Activated T-cell treated with anti-CD3 and anti-CD28 coated beads, Interleukin-2, amount 50 U/mL, for 48 hours (primary cell): ENCODE measurements at places on chromosomes 2 and 18.

DNA sequence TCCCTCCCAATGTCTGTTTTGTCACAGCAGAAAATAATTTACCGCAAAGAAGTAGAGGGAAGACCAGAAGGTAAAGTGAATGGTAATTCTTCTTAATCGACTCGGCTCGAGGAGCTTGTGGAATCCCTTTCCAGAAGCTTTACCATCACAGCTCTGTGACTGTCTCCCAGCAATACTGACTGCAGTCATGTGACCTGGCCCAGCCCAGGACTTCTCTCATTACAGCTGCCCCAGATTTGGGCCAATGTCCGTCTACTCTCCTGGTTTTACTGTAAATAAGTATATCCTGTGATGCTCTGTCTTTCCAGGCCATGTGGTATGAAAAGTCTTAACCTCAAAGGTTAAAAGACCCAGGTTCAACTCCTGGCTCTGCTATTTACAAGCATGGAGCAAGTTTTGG, 18.9 kb upstream of the ELOA2 start:
- no peak for DNase-seq

DNA sequence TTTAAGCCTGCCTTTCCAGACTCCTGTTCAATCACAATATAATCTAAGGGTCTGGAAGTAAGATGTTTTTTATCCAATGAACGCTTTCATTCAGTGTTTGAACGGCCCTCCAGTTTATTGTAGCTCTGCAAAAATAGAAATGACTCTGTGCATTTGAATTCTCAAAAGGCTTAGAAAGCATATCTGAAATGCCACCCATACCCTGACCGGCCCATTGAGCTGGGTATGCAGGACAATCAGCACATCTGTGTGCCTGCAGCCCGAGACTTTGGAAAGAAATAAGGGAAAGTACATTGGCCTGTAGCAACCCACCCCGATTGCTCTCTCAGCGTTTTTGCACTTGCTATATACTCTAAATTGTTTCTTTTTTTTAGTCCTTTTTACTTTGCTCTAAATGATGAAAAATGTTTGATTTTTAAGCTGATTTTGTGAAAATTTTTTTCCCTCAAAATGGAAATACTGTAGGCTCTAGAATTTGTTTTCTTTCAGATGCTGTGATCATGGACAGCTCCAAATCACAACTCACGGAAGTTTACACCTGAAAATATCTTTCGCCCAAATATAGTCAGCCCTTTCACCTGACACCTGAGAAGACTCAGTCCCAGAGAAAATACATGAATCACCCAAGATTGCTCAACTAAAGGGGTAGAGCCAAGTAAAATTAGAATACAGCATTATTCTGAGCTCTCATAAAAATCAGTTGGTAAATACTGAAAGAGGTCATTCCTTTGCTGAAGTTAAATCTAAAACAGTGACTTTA, 194.5 kb upstream of the SIX3 start:
- no peak for DNase-seq

DNA sequence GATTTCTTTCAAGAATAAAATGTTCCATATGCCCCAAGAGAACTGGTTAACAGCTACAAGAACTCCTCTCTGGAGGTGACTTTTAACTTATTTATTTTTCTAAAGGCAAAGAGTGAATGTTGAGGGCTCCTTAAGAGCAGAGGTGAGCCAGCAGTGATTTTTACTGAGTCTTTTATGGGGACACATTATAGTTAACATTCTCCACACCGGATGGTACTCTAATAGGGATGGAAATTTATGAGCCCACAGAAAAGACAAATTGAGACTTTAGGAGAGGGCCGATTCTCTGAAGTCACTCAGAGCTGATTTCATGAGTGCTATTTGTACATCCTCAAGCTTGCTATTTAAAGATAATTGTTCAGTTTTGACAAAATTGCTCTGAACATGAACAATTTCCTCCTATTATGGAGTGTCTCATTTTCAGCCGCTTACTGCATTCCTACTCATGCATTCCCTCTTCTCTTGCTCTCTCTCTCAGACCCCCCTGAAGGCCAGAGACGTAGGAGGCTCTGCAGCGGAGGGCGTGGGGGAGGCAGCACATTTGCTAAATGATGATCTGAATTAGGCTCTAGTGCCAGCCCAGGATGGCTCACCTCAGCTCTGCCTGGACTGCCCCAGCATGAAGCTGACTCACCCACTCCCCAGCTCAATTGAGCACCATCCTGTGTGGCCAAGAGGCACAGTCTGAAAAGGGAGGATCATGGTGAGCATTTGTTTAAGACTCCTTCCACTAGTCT, 5.9 kb upstream of the RPL37A start:
- DNase-seq: no peak

DNA sequence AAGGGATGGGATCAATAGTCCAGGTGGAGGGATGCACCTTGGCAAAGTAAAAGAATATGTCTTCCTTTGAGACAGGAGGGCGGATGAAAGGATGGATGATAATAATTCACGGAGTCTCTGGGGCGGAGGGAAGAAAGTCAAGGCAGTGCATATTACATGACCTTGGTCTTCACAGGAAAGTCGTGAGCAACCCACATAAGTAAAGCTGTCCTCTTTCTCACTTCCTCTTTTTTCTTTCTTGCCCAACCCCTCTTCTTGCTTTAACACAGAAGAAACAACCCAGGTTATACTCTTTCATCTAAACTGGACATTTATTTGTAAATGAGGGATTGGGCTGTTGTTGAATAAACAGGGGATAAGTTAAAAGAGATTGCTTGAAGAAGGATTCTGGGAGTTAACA, 168.7 kb upstream of the SKOR2 start:
- DNase-seq: no peak

DNA sequence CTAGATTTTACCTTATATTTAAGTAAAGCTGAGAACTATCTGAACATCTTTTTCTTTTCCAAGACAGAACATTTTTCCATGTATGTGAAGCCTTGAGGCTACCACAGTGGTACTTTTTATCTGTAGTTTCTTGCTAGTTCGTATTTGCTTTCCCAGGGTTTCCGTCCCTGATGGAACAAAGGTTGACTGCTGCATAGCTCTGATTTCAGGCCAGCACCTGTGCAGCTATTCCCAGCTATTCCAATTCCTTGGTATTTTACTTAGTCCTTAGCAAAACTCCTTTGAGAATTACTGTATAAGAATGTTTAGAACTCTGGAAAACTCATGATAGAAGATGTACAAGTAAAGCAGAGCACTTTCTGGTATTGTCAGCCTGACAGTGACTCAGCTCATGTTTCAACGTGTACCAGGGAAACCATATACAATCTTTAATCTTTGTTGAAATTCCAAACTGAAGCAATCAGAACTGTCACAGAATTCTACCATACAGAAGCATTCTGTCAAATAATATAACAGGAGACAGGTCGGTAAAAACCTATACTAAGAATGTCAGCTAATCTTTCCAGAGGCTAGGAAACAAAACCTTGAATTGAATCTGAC, 162.2 kb downstream of the PKP4 start:
- DNase-seq: no peak

DNA sequence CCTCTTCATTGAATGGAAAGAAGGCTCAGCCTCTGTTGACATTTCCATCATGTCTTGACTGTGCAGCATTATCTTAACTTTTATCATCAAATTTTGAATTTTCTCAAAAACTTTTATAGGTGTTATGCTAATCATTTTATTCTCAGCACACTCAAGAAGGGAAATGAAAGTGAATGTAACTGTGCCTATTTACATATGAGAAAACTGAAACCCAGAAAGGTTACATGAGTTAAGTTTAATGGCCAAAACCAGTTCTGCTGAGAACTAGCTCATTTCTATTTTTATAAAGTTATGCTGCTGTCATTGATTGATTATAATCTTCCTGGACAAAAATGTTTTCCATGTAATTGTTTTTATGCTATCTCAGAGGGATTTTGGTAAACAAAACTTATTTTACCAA, 618.8 kb upstream of the NRXN1 start:
- no peak for DNase-seq

DNA sequence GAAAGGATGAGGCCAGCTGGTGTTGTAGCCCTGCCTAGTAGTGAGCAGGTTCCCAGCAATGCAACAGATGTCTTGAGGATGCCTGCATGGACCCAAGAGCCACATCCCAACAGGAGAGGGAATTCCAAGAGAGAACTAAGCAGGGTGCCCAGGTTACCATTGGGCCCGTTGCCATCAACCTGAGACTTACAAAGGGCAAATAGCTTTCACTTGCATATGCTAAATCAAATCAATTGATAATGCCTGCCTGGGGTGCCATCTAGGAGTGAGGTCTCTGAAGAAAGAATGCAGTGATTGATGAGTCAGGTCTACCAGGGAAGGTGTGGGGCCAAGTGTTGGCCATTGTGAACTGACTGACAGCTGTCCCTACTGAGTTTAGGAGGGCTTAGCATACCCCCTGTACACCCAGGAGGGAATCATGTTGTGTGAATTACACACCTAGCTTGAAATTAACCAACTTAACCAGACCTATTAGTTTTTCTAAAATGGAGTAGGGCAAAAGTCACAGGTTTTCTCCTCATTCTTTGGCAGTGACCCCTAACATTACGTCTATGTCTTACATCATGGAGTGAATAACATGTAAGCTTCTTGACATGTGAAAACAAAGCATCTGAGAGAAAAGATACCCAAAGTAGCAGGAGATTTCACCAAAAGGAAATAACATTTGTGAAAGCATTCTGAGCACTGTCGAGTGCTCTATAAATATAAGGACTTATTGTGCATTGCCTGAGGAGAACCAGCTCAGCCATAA, 32.3 kb downstream of the FHOD3 start:
- DNase-seq: no peak

- DNase-seq: no peak
Observed at GRCh38 chr2:102368461-102369109, 13.0 kb downstream of the IL18R1 start.

GRCh38 chr2:19800796-19801195, 101.0 kb downstream of the TTC32 start:
- no peak for DNase-seq

- no peak for DNase-seq
Observed at GRCh38 chr2:175930504-175930903, 71.6 kb downstream of the LNPK start.

- no peak for DNase-seq
Observed at GRCh38 chr2:228268756-228269155, 87.3 kb upstream of the SPHKAP start.

GRCh38 chr2:170255971-170256370, 78.0 kb downstream of the MYO3B start:
- no peak for DNase-seq

GRCh38 chr2:83784947-83785346, 674.1 kb downstream of the SUCLG1 start:
- no peak for DNase-seq

GRCh38 chr18:44156126-44156525, 524.6 kb upstream of the SETBP1 start:
- DNase-seq: no peak

- no peak for DNase-seq
Observed at GRCh38 chr2:238369591-238370040, 49.3 kb downstream of the TRAF3IP1 start.

DNA sequence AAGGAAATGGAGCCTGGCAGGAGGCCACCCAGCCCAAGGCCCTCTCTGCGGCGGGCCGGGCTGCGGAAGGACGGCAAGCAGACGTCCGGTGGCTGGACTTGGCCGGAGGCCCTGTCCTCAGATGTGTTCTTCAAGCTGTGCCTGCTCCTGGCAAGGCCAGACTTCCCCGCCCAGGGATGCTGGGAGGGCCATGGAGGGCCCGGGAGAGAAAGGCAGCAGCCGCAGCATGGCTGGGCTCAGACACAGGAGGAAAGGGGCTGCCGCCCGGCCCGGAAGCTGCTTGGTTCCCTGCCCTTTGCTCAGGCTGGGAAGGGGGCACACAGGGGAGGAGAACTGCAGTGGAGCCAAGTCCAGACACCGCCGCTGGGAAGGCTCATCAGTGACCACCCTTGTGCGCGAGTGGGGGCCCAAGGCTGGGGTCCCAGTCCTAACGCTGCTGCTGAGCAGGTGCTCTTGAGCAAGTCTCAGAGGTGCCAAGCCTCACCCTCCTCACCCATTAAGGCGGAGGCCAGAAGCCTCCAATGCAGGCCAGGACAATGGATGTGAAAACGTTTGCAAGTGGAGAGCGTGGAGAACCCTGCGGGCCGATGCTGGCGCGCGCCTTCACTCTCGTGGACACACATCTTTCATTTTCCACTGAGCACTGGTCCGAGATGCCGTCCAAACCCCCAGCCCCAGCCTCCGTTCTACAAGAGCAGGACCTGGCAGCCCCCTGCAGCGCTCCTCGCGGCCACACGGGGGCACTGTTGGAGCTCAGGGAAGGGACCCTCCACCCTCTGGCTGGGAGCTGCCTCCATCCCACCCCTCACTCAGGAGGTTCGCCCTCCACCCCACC, 7.9 kb downstream of the CROCC2 start:
- DNase-seq: peak; percentile 83

GRCh38 chr2:211157211-211157610, 600.8 kb downstream of the CPS1 start:
- DNase-seq: no peak

GRCh38 chr2:241321033-241321432, 5.3 kb downstream of the SEPTIN2 start:
- no peak for DNase-seq

DNA sequence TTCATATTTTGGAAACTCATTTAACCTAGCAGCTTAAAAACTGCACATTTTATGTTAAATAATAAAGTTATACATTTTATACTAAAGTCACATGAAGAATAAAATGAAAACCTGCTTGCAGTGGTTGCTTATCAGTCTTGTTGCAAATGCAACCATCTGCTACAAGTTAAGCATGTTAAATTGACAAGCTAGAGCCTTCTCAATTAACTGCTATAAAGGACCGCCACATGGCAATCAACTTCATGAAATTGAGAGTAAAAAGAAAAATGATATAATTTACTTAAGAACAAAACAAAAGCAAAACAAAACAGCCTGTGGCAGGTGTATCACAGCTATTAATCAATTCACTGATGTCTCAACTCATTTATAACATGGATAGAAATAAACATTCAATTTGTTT, 78.7 kb downstream of the RTTN start:
- DNase-seq: no peak

DNA sequence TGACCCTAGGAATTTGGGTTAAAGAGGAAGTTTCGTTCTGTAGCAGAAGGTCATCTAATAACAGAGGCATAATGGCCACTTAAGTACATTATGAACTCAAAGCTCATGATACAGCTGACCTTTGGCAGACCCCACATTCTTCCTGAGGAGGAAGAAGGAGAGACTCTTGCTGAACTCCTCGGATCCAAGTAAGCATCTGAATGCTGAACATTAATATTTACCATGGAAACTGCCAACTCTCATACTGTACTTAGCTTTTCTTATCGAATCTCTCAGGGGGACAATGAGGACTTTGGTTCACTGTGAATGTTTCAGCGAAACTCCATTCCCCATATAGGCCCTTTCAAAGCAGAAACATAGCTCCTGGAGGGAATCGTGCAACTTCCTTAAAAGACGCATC, 781.4 kb upstream of the GYPC start:
- DNase-seq: no peak

- no peak for DNase-seq
Observed at GRCh38 chr2:171315781-171316180, 118.0 kb downstream of the METTL8 start.

DNA sequence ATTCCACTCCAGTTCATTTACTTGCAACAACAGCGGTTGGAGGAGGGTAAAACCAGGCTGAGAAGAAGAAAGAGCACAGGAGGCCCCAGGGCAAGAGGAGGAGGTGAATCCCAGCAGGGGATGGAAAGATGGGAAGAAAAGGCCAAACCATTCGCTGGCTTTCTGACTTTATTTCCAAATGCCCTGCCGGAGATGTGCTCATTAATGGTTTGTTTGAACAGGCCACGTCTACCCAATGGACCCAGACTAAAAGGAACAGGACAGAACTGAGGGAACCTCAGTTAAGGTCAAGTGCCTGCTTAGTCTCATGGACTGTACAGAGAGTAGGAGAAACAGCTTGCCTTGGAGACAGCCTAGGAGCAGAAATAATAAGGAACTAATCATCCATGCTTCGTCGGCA, 121.6 kb upstream of the NDUFV2 start:
- no peak for DNase-seq

GRCh38 chr2:217282531-217282930, 422.7 kb upstream of the TNP1 start:
- DNase-seq: no peak
